CD4-positive, alpha-beta T cell treated with Interleukin-1 beta for 1 hour (primary cell): ENCODE measurements at places on chromosomes 5 and 9.

DNA sequence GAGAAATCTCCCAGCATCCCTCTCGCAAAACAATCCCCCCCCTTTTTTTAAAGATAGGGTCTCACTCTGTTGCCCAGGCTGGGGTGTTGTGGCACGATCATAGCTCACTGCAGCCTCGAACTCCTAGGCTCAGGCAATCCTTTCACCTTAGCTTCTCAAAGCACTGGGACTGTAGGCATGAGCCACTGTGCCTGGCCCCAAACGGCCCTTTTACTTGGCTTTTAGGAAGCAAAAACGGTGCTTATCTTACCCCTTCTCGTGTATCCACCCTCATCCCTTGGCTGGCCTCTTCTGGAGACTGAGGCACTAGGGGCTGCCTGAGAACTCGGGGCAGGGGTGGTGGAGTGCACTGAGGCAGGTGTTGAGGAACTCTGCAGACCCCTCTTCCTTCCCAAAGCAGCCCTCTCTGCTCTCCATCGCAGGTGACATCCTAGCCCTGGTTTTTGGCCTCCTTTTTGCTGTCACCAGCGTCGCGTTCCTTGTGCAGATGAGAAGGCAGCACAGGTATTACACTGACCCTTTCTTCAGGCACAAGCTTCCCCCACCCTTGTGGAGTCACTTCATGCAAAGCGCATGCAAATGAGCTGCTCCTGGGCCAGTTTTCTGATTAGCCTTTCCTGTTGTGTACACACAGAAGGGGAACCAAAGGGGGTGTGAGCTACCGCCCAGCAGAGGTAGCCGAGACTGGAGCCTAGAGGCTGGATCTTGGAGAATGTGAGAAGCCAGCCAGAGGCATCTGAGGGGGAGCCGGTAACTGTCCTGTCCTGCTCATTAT lies 6.8 kb downstream of the CA9 start:
- DNase-seq = no peak

GRCh38 chr9:129359162-129359811 lies 181.2 kb upstream of the IER5L start:
- no peak for DNase-seq

- no peak for DNase-seq
These were observed 70.4 kb downstream of the RNF130 start for GRCh38 chr5:180001136-180001535.

- no peak for DNase-seq
These were observed 346.8 kb upstream of the NUDT12 start for GRCh38 chr5:103909391-103909790.

DNA sequence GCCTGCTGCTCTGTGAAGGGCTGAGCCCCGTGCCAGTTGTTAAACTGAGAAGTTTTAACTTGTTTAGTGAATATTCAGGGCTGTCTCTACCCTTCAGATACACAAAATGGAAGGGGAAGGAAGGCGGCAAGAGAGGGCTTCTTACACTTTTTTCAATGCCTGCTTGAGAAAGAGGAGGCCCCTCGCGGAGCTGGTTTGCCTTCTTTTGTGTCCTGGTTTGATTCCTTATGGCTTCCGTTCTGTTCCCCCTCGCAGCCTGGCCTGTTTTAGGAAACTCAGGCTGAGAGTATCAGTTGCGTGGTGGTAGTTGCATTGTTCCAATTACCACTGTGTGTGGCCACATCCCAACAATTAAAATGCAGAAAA lies 1.0 kb downstream of the FAM53C start:
- no peak for DNase-seq

DNA sequence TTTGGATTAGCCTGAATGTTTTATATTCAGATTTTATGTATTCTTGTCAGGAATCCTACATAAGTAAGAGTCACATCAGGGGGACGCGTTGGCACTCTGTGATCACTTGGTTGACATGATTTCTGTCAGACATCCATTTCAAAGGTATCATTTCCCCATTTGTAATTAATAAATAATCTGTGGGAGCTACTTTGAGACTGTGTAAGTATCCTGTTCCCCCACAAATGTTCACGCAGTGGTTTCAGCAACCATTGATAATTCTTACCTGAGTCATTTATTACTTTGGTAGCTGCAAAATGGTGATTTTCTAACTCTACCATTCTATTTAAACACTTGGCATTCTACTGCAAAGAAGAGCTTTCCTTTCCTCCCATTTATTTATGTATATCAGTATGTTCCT lies 56.9 kb upstream of the TBC1D2 start:
- no peak for DNase-seq

DNA sequence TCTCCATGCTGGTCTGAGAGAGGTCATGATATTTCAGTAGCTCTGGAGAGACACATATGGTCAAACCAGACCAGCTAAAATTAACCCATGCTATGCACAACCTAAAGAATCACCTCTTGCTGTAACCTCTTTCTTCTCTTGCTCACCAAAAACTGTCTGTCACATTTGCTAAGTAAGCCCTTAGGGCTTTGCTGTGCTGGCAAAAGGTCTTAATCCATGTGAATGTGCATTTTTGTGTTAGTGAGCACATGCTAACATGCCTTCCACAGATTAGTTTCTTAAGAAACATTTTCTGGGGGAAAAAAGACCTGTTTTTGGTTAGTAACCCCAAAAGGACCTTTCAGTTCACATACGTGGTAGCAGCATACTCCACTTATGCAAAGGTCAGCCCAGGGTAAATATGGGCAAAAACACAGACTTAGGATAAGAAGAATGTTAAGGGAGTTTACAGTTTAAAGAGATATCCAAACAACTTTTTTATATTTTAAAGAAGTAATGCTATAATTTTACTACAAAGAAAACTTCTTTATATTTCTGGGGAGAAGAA lies 124.2 kb upstream of the CCDC152 start:
- no peak for DNase-seq

GRCh38 chr9:125332527-125332926 lies 70.9 kb downstream of the GAPVD1 start:
- DNase-seq = no peak

DNA sequence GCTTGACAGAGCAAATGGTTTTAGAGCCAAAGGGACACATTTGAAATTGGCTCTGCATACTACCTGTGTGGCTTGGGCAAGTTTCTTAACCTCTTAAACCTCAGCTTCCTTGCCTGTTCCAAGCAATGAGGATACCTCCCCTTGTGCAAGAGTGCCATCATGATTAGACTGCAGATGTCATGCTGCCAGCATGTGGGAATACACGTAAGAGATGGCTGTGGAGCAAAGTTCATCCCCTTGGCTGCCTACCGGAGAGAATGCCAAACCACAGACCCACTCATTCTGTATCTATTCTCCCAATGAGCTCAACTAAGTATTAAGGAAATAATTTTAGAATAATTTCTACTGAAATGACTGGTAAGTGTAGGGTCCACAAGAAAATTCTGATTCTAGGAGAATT lies 101.3 kb downstream of the WDR41 start:
- no peak for DNase-seq

DNA sequence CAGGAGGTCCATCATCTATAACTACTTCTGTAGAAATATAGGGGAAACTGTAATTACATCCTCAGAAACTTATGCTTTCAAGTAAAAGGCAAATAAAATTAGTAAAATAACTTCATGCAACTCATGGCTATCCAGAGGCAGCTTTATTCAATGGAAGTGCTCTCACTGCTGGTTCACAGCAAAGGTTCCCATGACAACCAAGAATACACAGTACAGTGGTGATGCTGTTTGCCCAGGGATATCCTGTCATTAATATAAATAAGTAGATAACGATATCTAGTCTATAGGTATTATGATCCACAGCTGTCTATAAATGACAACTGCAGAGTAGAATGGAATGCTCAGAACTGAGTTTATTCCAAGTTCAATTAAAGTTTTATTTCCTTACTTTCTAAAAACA lies 390.3 kb downstream of the PDE4D start:
- no peak for DNase-seq

GRCh38 chr9:126743041-126743440 lies 61.8 kb upstream of the ZBTB43 start:
- no peak for DNase-seq

- no peak for DNase-seq
These were observed 150.3 kb downstream of the RASEF start for GRCh38 chr9:82912645-82913044.

DNA sequence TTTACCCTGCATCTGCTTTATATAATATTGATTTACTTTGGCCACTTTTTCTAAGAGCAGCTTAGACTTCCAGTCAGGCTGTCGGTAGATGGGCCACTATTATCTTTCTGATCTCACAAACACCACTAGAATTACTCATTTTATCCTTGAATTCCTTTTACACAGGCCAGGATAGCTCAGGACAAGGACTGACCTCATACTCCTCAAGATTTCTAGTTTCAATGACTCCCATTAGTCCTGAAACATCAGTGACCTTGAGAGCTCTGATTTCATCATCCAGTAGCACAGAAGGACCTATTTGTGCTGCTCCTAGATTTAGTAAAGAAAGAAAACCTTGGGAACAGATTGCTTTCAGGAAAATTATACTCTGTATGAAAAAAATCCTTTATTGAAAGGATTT lies 727.9 kb upstream of the PTPRD start:
- DNase-seq = no peak

DNA sequence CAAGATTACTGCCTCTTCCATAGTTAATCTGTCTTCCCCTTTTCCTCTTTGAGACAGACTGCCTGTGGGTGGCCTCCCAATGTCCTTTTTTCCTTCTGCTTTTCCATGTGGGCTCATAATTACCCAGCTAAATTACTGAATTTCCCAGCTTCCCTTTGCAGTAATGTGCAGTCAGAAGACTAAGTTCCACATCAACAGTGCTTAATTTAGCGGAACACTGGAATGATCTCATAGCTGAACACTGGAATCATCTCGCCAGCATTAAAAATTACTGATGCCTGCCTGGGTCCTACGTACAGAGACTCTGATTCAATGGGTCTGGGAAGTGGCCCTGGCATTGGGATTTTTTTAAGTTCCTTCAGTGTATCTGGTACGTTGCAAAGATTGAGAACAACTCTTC lies 84.3 kb downstream of the DNAH5 start:
- DNase-seq = no peak

DNA sequence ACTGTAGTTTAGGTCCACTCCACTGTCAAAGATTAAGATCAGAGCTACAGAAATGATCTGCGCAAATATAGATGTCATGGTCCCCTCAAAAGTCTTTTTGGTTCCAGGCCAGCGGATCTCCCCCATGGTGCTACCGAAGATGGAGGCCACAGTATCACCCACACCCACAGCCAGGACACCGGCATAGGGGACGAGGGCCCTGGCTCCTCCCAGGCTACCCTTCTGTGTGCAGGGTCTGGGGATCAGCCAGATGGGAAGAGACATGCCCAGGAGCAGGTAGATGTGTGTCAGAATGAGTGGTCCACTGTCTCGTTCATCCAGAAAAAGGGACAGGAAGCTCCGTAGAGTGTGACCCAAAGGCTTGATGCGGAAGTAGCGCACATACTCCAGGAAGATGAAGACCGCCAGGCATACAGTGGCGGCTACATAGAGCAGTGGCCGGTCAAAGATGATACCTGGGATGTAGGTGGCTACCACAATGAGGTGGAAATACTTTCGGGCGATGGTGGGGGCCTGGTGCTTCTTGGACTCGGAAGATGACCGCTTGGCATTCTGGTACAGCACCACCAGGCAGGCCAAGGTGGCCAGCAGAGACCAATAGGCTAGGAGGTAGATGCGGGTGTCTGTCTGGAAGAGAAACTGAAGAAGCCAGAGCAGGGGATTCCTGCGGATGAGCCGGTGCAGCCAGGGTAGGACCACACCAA lies 1.5 kb downstream of the DOLK start:
- DNase-seq = no peak
